GM12892 (cell line): ENCODE measurements at places on chromosomes 13 and 19.

DNA sequence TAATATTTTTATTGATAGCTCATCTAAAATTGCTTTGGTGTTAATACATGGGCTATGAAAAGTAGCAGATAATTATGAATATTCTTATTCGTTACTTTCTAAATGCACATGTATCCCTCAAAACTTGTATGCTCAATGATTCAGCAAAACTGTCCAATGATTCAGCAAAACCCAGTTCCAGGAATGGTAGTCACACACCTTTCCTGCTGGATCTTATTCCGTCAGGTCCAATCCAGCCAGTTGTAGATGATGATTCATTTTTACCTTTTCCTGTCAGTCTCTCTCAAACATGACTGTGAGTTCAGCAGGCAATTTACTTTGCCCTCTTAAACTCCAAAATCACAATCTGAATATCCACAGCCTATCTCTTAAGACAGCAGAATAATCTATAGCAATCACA is 1082.6 kb downstream of the EFNB2 start:
- no peak for DNase-seq

DNA sequence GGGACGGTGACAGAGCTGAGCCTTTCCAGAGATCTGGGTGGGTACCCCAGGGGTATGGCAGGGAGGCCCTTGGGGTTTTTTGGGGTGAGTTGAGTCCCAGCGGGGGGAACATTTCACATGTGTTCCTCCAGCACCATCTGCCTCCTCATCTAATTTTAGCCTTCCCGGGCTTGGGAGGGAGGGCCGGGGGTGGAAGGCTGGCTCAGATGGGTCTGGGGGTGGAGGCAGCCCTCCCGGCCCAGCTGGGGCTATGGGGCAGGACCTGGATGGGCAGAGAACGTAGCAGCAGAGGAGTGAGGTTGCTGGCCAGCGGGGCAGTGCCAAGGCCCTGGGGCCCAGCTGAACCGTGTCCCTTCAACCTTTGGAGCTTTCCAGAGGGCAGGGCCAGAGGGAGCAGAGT is 23.5 kb downstream of the ADGRL1 start:
- DNase-seq, result no peak

DNA sequence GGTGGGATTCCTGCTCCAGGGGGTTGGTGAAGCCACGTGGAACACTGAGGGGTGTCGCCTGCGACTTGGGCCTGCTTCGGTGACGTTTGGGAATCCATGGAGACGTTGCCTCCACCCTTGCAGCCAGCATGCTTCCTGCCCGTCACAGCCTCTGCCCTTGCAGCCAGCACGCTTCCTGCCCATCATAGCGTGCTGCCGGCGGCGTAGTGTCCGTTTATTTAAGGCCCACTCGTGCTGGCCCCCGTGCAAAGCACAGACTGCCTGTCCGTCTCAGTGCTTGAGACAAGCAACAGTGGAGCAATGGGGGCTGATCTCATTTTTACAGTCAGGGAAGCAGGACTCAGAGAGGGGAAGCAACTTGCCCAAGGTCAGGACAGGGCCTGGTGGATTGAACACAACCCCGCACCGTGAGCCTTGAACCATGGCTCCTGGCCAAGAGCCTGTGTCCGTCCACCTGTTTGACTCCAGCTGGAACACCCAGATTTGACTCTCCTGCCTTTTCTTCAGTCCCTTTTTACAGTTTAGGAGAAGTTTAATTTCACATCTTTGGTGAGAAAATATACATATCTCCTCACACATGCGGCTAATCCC is 149.6 kb downstream of the TEX29 start:
- DNase-seq, result no peak

- no peak for DNase-seq
Measured at GRCh38 chr19:19502808-19503602, 12.3 kb downstream of the TSSK6 start.

DNA sequence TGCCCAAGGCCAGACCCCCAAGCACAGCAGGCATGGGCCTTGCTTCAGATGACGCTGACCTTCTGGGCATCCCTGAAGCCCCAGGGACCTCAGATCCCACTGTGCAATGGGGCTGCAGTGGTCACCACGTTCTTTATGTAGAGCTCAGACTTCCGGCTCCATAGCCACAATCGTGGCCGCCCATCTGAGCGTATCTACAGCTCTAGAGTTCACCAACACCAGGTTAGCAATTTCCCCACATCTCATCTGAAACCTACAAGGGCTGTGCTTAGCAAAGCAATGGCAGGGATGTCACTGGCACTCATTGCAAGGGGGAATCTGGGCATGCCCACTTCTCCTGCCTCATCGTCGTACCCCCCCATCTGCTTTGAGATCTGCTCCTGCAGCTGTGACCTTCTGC is 384.4 kb upstream of the TSHZ3 start:
- DNase-seq, result no peak

- DNase-seq, result no peak
Measured at GRCh38 chr19:48724796-48725753, 5.5 kb upstream of the MAMSTR start.

- peak; percentile 53 for DNase-seq
Measured at GRCh38 chr13:114067886-114068651, 64.4 kb downstream of the RASA3 start.

DNA sequence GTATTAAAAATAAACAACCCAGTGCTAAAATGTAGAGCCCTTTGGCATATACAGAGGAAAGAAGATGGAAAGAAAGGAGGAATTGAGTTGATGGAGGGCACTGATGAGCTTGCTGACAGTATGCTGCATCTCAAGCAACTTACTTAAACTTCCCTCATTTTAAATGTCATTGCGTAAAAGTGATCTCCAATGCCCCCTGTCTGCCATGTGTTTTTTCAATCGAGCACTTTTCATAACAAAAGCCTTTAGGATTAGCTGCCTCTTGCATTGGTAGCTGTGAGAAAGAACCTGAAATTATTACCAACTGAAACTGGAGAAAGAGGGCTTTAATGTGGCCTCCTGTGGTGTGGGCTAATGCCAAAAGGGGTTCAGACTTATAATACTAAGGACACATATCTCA is 541.6 kb downstream of the SUCLA2 start:
- no peak for DNase-seq

- peak; percentile 22 for DNase-seq
Measured at GRCh38 chr19:2726904-2727639, 5.9 kb upstream of the DIRAS1 start.

GRCh38 chr19:58558066-58558622 is at the start of gene UBE2M:
UBE2M (minus strand) TSS chr19:58558611; CDS start chr19:58558381, 230 bp downstream.
- no peak for DNase-seq

DNA sequence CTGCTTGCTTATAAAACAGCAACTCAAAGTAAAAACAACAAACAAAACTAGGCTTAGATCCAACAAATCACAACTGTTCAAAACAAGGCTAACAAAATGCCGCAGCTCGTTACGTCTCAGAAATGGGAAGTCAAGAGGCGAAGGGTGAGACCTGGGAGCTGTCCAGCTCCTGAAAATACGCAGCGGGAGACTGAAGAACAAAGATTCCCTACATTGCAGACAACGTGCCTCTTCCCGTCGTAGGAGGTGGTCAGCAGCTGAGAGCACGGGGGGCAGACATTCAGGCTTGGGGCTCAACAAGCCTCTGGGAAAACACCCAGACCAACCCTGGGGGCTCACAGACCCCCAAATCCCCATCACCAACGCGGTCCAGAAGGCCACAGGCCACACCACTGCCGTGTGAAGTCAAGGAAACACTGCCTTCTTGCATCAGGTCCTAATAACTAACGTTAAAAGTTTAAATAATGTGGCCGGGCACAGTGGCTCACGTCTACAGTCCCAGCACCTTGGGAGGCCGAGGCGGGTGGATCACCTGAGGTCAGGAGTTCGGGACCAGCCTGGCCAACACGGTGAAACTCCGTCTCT is 13.5 kb downstream of the PLPP2 start:
- no peak for DNase-seq

- no peak for DNase-seq
Measured at GRCh38 chr19:36577271-36577996, 4.3 kb upstream of the ZNF529 start.

GRCh38 chr19:31249217-31249616 is 100.0 kb downstream of the TSHZ3 start:
- DNase-seq, result no peak
